ENCODE measurements at places on chromosomes 2 and 18. TPM values are rescaled to one million over a fixed set of nuclear protein-coding genes. Genes with fewer than 3 reads are reported as not detected.

MYCN gene
- total RNA-seq: not detected

SPP2 gene
- total RNA-seq: not detected

CFAP65 gene
- not detected for total RNA-seq

ADD2 gene
- 0.36 TPM for total RNA-seq

CLEC4F gene
- total RNA-seq: not detected

ERCC3 gene
- 35.4 TPM for total RNA-seq

DIPK1C gene
- total RNA-seq: not detected

TWSG1 gene
- total RNA-seq: 157 TPM

All from fibroblast of the aortic adventitia (primary cell).